ENCODE measurements at places on chromosomes 4 and X.
A peak's percentile ranks its signal among the peaks of the same experiment; 100 is the strongest.

GRCh38 chr4:168527560-168527959, 30.7 kb downstream of the PALLD start:
- no peak for DNase-seq

GRCh38 chr4:20462426-20463175, 210.9 kb downstream of the SLIT2 start:
- no peak for DNase-seq

DNA sequence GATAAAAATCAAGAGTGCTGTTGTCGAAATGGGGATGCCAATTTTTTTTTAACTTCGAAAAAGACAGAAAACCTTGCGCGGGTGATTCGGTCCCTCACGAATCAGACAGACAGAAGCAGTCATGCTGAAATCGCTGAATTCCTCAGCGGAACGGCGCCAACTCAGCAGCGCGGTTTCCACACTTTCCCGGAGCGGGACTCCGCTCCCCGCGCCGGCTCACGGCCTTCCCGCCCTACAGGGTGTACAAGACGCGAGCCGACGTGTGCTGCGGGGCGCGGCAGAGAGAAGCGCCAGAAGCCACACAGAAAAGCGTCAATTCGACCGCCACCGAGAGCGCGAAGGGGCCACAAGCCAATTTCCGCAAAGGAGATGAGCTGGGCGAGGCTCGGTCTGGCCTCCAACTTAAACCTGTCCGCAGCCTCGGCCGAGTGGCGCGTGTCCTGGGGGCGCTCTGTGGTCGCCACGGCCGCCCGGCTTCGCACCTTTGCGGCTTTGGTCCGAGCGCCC, 1.3 kb downstream of the NEXMIF start:
- no peak for DNase-seq

DNA sequence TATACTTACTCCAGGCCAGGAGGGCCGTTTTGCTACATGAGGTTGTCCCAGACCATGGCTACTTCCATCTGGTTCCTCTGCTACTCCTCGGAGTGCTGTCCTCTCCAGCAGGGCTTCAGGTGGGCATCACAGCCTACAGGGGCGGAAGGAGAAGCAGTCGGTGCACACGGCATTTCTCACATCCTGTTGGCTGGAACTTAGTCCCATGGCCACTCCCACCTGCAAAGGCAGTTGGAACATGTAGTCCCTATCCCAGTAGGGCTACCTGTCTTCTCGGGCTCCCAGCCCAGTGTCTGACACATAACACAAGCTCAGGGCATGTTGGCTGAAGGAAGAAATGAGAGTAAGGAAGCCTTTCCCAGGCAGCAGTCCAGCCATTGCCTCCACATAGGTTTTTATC, 7.7 kb upstream of the STK32B start:
- DNase-seq = no peak

DNA sequence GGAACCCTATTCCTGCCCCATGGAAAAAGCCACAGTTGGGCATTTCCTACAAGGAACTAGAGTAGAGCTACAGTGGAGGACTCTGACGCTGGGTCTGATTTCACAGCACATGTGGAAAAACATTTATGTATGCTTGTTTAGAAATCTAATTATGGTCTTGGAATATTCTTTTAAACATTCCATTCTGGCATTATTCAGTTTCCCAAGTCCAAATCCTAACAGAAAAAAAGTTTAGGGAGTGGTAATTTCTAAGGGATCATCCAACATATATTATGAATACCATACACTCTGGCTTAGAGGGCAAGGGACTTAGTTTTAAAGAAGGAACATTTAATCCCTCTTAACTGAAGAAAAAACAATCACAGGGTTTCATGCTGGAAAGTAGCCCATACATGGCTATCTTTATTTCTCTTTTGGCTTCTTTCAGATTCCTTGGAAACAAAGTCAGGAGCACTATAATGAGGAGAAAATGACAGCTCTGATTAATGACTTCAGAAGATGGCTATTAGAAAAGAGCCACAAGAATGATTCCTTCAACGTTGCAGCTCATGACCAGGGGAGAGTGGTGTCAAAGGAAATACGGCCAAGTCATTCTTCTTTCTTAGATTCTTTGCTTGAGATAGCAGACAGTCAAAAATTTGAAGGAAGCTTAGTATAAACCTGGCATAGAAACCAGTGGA, 56.1 kb downstream of the CNGA2 start:
- DNase-seq = no peak

GRCh38 chr4:41613821-41614220, 75.9 kb downstream of the LIMCH1 start:
- no peak for DNase-seq

DNA sequence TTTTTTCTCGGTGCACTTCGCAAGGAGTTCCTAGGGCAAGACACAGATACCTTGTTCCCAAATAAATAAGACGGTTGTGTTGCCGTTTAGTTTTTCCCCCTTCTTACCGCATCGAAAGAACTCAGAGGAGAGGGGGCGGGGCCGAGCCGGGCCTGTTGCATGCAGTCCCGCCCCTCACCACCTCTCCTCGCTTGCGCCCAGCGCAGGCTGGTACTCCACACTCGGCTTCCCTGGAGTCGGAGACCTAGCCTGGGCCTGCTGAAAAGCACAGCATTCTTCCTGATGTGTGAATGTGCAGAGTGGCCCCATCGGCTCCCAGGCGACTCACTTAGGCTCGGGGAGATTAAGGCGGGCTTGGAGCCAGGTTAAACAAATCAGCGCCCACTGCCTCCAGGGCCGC, 26.1 kb upstream of the VMA21 start:
- no peak for DNase-seq

- no peak for DNase-seq
These were observed 63.4 kb downstream of the PTTG2 start for GRCh38 chr4:38023347-38024205.

- DNase-seq = no peak
These were observed 28.0 kb downstream of the DMD start for GRCh38 chrX:33183361-33183760.

DNA sequence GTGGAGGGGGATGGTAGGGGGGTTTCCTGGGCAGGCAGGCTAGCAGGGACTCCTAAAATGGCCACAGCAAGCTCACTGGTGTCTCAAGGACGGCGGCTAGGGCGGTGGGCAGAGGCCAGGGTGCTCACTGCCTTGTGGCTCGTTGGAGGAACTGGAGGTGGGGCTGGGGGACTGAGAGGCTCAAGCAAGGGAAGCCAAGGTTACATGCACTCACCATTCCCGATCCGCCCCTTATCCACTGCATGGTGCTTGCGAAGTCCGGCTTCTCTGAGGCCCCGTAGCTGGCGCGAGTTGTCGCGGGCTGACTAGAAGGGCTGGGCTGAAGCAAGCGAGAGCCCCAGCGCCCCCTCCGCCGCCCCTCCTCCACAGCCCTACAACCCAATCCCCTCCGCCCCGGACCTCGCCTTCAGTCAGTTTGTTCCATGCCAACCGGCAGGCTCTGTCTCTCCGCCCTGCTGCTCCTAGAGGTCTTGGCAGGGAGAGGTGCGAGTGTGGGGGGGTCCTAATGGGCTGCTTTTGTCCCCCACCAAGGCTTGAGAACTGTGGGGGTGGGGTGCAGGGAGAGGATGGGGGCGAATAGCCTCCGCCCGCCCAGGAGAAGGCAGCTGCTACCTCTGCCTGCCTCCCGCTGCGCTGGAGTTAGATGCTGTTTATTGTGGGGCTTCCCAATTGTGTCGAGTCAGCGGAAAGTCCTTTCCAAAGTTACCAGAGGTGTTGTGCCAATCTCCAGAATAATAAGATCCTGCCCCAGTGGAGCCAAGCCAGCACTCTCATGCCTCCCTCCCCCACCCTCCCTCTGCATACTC, at the start of gene ARHGEF9:
Gene ARHGEF9, minus strand, starts transcription at position 313 of the 806 bp plus-strand sequence. Its CDS starts 69 bp downstream, at position 244.
- no peak for DNase-seq

GRCh38 chrX:22690116-22690515, 309.6 kb upstream of the DDX53 start:
- no peak for DNase-seq

DNA sequence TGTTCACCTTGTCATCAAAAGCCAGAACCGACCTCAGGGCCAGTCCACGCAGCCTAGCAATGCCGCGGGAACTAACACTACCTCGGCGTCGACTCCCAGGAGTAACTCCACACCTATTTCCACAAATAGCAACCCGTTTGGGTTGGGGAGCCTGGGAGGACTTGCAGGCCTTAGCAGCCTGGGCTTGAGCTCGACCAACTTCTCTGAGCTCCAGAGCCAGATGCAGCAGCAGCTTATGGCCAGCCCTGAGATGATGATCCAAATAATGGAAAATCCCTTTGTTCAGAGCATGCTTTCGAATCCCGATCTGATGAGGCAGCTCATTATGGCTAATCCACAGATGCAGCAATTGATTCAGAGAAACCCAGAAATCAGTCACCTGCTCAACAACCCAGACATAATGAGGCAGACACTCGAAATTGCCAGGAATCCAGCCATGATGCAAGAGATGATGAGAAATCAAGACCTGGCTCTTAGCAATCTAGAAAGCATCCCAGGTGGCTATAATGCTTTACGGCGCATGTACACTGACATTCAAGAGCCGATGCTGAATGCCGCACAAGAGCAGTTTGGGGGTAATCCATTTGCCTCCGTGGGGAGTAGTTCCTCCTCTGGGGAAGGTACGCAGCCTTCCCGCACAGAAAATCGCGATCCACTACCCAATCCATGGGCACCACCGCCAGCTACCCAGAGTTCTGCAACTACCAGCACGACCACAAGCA, 898 bp downstream of the UBQLN2 start:
- peak; percentile 22 for DNase-seq

DNA sequence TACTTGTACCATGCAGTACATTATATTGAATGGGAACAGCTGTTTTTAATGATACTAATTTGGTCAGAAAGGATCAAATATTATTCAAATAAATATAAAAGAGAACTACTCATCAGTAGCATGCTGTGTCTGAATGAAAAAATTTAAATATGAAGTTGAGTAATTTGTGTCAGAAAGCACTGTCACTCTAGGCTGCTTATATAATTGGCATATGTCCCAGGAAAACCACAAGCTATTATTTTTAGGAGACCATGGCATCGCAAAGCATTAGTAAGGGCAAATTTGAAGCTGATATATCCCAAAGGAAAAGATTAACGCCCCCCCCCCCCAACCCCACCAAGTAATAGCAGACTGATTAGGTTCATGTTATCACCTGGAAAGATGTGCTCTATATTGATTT, 388.5 kb upstream of the SPANXN4 start:
- DNase-seq = no peak

GRCh38 chr4:6198768-6199421, 1.5 kb downstream of the JAKMIP1 start:
- DNase-seq = peak; percentile 3

DNA sequence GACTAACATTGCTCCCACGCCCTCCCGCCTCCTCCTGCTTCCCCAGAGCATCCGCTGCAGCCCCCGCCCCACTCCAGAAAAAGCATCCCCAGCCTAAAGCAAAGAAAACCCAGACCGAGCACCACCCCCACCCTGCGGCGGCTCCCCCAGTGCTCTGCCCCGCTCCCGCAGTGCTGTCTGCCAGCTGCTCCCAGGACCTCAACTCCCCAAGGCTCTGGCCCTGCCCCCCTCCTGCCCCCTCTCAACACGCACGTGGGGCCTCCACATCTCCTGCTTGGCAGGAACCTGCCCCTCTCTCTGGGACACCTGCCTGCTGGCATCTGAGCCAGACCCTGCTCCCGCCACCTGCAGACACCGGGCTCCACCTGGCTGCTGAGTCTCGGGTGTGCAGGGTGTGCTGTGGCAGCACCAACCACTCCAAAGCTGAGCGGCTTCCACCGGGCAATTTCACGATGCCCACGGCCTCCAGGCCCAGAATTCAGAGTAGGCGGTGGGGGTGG, 79.4 kb downstream of the FAM53A start:
- DNase-seq = no peak

Measured in NCI-H2227 treated with DMSO at 0.1 percent for 48 hours (cell line).